ENCODE measurements at places on chromosomes 16 and 17. TPM values are rescaled to one million over a fixed set of nuclear protein-coding genes. Genes with fewer than 3 reads are reported as not detected.

CSF3 gene
- not detected for total RNA-seq

HSF4 gene
- total RNA-seq, result 9.9 TPM

MT1A gene
- total RNA-seq, result not detected

GRCh38 chr17:81200695-81201580 is 21.8 kb downstream of the CEP131 start:
- H3K36me3 ChIP-seq, result peaks cover 39% of the 10 kb centered on the region
- H3K27me3 ChIP-seq, result no peaks in the 10 kb centered on the region
- DNase-seq, result no peak
- H3K4me3 ChIP-seq, result no peak overlapping the region

- peaks cover 34% of the 10 kb centered on the region for H3K4me1 ChIP-seq
- no peaks in the 10 kb centered on the region for H3K27me3 ChIP-seq
- DNase-seq, result no peak
- no peak overlapping the region for H3K4me3 ChIP-seq
Measured at GRCh38 chr17:43175213-43176118, 4.5 kb downstream of the NBR1 start.

GRCh38 chr17:59347975-59348391 is 16.5 kb downstream of the YPEL2 start:
- H3K27me3 ChIP-seq, result no peaks in the 10 kb centered on the region
- peaks cover 5% of the 10 kb centered on the region for H3K4me1 ChIP-seq
- no peak overlapping the region for H3K27ac ChIP-seq
- no peak overlapping the region for H3K4me3 ChIP-seq
- H3K36me3 ChIP-seq, result no peaks in the 10 kb centered on the region

DNA sequence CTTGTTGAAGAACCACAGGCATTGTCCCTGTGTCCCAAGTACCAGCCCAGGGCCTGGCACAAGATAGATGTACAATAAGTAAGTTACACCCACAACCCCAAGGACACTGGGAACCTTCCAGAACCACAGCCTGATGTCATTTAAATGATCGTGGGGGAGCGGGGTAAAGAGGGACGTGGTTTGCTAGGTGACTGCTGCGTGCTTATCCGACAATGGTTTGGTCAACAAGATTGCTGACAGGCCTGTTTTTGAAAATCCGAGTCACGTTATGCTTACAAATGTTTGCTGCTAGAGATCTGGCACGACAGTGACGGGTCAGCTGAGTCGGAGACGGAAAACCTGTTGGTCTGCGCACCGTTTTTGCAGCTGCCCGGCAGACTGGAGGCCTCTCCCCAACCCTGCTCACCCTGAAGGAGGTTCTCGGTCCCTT is 22.8 kb downstream of the COTL1 start:
- peaks cover 11% of the 10 kb centered on the region for H3K36me3 ChIP-seq
- H3K27ac ChIP-seq, result peak overlapping the region; percentile 73
- H3K4me1 ChIP-seq, result peaks cover 63% of the 10 kb centered on the region

DNA sequence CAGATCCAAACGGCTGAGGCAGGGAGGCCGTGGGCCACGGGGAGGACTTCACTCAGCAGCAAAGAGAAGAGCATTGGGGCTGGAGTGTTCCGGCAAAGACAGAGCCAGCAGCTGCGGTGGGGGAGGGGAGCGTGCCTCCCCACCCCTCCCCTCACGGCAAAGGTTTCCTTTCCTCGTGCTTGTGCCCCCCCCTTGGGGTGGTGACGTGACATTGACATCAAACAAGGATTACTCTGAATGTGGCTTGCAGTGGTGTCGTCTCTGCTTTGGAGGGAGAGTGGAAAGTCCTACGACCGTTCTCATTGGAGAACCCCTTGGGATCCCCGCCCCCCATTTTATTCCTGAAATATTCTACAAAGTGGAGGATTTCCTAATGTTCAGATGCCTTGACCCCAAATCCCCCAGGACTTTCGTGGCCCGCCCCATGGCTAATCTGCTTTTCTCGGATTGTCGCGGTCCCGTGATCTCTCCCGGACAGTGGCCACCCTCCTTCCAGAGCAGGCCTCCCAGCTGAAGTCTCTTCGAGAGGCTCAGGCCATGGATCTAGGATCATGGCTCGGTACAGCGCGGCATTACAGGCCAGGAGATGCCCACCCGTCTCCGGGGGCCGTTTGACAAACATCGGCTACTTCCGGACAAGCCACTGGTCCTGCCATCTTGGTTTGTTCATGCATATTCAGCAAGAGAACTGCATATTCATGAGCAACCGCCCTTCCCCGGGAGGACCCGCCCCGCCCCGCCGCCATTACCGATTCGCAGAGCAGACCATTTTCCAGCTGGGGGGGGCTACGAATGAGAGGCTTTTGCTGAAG is 705 bp upstream of the POLR2A start:
- H3K27ac ChIP-seq, result peak overlapping the region; percentile 97
- H3K4me1 ChIP-seq, result peaks cover 40% of the 10 kb centered on the region
- peaks cover 9% of the 10 kb centered on the region for H3K36me3 ChIP-seq
- no peaks in the 10 kb centered on the region for H3K27me3 ChIP-seq

- peaks cover 33% of the 10 kb centered on the region for H3K4me1 ChIP-seq
- DNase-seq, result no peak
- no peaks in the 10 kb centered on the region for H3K36me3 ChIP-seq
- no peaks in the 10 kb centered on the region for H3K27me3 ChIP-seq
- H3K27ac ChIP-seq, result peak overlapping the region; percentile 75
- peak overlapping the region; percentile 82 for H3K4me3 ChIP-seq
Measured at GRCh38 chr17:63622574-63623390, 565 bp downstream of the MAP3K3 start.

- no peaks in the 10 kb centered on the region for H3K36me3 ChIP-seq
- DNase-seq, result no peak
- H3K4me3 ChIP-seq, result no peak overlapping the region
- H3K27me3 ChIP-seq, result no peaks in the 10 kb centered on the region
- H3K27ac ChIP-seq, result no peak overlapping the region
Measured at GRCh38 chr16:85279825-85280545, 167.7 kb upstream of the CIBAR2 start.

GRCh38 chr16:79083508-79084299 is 516.8 kb downstream of the MAF start:
- no peaks in the 10 kb centered on the region for H3K4me1 ChIP-seq
- H3K27me3 ChIP-seq, result no peaks in the 10 kb centered on the region
- no peaks in the 10 kb centered on the region for H3K36me3 ChIP-seq
- no peak overlapping the region for H3K27ac ChIP-seq
- DNase-seq, result no peak

DNA sequence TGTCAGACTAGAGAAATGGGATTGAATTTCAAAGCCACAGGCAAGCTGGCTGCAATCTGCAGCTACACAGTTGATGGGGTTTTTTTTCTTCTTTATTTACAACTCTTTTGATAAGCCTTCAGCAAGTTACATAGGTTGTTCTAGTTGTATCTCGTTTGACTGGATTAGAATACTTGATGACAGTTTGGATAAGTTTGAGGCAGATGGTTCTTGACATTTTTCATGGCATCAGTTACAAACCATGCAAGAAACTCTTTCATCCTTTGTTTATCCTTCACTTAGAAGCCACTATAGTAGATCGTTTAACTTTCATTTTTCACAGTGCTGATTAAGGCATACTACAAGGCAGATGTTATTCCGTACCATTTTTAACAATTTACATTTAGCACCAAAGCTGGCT is 238.9 kb downstream of the TOX3 start:
- H3K27me3 ChIP-seq, result no peaks in the 10 kb centered on the region
- H3K4me3 ChIP-seq, result no peak overlapping the region
- H3K36me3 ChIP-seq, result no peaks in the 10 kb centered on the region
- no peak for DNase-seq
- no peaks in the 10 kb centered on the region for H3K4me1 ChIP-seq
